Activated naive CD4-positive, alpha-beta T cell (primary cell): ENCODE measurements at places on chromosomes 11 and 22.
A peak's percentile ranks its signal among the peaks of the same experiment; 100 is the strongest.

DNA sequence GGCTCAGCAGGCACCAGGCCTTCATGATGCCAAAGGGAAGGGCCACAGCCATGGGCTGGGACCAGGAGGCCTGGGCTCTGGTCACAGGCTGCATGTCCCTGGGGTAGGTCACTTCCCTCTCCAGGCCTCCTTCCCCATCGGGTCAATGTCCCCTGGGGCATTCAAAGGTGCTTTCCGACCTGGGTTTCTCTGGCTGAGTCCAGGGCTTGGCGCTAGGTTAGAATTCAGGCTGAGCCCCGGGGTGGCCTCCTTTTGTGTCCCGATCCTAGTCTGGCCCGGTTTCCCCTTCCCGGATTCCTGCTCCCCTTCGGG, 12.2 kb downstream of the MAFF start:
- no peak for DNase-seq

DNA sequence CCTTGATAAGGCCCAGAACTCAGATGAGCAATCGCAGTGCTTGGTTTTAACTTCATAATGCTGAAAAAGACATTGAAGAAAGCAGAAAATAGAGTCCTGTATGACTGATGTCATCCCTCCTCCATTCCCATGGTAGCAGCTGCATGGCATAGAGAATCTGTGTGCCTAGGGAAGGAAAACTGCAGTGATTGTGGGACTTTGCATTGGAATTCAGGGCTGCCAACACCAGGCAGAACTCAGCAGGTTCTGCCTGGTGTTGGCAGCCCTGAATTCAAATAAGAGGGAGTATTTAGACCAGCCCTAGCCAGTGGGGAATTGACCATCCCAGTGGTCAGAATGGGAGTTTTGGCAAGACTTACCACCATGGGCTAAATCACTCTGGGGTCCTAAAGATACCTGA, 1016.0 kb downstream of the FAM181B start:
- no peak for DNase-seq

DNA sequence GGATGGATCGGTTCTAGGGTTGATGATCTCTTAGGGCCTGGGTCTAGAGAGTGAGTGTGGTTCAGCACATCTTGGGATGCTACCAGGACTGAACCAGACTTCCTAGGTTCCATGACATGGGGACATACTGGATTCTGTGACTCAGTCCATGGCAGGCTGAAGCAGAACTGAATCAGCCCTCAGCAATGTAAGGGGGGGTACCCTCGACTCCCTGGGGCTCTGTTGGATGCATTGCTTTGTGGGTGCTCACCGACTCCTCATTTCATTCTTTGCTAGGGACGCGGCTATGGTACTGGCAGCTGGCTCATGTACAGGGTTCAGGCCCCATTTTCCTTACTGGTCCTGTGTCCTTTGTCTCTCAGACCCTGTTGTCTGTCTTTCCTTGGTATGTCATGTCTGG, 733 bp upstream of the GRAMD1B start:
- no peak for DNase-seq

- no peak for DNase-seq
These were observed 2.9 kb downstream of the YPEL4 start for GRCh38 chr11:57646799-57647303.

DNA sequence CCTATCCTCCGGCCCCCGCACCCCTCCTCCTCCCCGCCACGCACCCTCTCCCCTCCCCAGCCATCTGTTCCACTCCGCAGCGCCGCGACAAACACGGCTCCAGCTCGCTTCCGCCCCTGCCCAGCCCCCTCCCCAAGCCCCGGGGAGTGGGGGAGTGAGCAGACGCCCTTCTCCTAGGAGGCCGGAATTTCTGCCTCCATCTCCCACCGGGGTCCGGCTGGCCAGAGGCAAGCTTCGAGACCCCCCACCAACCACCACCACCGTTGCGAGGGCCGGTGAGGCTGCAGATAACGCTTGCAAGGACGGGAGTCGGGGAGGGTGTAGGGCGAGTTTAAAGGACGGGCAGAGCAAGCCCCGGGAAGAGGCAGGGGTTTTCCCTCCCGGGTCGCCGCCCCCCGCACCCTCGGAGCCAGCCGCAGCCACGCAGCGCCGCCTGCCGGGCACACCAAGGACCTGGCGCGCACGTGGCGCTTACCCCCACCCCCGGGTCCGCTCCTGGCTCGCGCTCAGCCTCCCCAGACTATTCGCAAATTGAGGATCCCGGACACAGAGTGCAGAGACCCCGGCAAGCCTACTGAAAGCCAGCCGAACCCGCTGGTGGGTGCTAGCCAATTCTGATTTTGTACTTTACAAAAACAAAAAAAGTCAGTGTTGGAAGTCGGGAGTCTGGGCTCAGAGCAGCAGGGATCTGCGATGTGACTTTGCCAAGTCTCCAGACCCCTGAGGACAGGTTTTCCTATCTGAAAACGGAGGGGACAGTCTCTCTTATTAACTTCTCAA, 22.6 kb downstream of the RTN4RL2 start:
- peak; percentile 43 for DNase-seq

- no peak for DNase-seq
These were observed 14.3 kb downstream of the NPTXR start for GRCh38 chr22:38829485-38829884.

GRCh38 chr11:206002-206384, 1.2 kb downstream of the BET1L start:
- no peak for DNase-seq

DNA sequence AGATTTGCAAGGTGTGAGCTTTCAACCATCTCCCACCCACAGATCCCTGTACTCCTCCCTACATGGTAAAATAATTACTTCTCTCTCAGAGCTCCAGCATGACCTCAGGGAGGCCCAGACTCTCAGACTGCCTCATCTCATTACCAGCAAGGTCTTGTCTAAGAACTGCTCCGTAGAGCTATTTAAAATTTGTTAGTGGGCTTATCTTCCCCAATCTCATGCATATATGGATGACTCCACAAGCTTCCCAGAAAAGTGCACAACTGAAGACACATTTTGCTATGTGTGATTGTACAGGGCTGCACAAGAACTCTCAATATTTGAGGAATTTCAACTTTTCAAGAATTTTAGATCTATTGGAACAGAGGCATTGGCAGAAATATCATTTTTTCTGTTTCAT, 230.3 kb downstream of the CSNK2A3 start:
- DNase-seq = no peak

GRCh38 chr22:41178425-41178975, 26.6 kb upstream of the L3MBTL2 start:
- no peak for DNase-seq

DNA sequence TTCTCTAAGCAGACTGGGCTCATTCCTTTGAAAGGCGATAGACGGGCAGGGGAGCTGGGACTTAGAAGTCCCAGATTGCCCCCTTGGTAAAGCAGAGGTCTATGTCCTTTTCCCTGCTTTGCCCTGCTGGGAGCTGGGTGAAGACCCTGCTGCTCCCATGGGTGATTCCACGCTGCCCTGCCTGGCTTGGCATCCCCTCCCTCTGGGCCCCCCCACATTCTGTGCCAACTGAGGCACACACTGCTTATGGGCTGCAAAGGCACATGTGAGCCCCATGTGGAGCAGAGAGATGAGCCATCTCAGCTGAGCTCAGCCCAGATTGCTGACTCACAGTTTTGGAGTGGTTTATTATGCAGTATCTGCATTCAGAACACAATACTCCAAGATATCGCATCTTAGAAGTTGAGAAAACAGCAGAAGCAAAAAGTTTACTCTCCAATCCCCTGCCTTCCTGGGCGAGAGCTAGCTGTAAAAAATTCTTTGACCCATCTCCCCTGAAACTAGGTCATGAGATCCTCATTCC, 127.2 kb downstream of the ST3GAL4 start:
- DNase-seq = no peak

GRCh38 chr11:71548716-71549151, 514 bp downstream of the KRTAP5-9 start:
- DNase-seq = no peak

- no peak for DNase-seq
These were observed 441.1 kb downstream of the TBC1D22A start for GRCh38 chr22:47203554-47203991.

DNA sequence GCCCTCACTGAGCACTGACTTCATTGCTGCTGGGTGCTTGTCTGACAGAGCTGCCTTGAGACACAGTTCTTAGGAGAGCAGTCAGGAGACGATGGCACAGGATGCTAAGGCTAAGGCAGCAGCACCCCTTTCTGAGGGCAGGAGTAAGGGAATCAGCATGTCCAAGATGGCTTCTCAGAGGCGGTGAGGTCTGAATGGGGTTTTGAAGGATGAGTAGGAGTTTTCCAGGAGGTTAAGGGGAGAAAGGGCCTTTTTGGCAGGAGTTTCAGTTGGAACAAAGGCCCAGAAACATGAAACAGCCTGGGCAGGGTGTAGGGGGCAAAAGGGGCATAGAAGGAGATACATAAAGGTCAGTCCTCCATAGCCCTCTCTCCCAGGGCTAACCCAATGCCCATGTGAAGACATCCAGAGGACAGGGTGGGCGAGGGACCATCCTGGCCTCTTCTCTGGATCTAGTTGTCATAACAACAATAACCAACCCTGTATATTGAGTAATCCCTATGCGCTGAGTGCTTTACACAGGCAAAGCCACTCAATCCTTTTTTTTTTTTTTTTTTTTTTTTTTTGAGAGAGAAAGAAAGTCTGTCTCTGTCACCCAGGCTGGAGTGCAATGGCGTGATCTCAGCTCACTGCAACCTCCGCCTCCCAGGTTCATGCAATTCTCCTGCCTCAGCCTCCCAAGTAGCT, 19.0 kb downstream of the CYTH4 start:
- no peak for DNase-seq

GRCh38 chr22:45964372-45964771, 12.6 kb downstream of the WNT7B start:
- no peak for DNase-seq
